Stimulated activated CD4-positive, alpha-beta T cell treated with anti-CD3 and anti-CD28 coated beads, TNF-alpha, amount 100 ng/mL, for 24 hours (primary cell): ENCODE measurements at places on chromosomes 1 and 21.

- DNase-seq: no peak
Measured at GRCh38 chr1:172142324-172142723, 278.2 kb upstream of the C1orf105 start.

- DNase-seq: no peak
Measured at GRCh38 chr1:18734461-18735223, 104.0 kb downstream of the PAX7 start.

GRCh38 chr1:55716610-55717009 lies 501.4 kb upstream of the USP24 start:
- DNase-seq: no peak

- DNase-seq: no peak
Measured at GRCh38 chr1:24111262-24111995, 506 bp downstream of the MYOM3 start.

DNA sequence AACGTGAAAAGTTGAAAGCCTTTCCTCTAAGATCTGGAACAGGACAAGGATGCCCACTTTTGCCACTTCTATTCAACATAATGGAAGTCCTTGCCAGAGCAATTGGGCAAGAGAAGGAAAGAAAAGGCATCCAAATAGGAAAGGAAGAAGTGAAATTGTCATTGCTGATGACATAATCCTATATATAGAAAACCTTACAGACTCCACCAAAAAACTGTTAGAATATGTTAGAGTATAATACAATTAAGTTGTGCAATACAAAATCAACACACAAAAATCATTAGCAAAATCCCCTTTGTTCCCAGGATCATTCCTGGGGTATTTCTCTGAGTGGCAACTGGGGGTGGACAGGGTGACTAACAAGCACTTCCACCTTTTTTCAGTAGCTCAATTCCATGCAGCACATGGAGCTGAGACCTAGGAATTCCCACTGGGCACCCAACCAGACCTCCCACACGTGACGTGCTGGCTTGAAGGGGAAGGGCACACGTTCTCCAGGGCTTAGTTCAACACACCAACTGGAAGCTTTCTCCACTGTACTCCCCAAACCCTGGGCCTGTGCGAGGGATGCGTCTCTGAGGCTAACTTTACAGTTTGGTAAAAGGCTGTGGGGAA lies 9.6 kb downstream of the STUM start:
- no peak for DNase-seq

- no peak for DNase-seq
Measured at GRCh38 chr1:156080863-156081179, 1.4 kb downstream of the MEX3A start.
